ENCODE measurements at places on chromosomes 2 and 18.

- no peak overlapping the region for H3K4me3 ChIP-seq
- H3K27ac ChIP-seq, result no peak overlapping the region
- H3K4me1 ChIP-seq, result no peaks in the 10 kb centered on the region
- H3K36me3 ChIP-seq, result no peaks in the 10 kb centered on the region
These were observed 291.1 kb downstream of the AGPS start for GRCh38 chr2:177683661-177684069.

DNA sequence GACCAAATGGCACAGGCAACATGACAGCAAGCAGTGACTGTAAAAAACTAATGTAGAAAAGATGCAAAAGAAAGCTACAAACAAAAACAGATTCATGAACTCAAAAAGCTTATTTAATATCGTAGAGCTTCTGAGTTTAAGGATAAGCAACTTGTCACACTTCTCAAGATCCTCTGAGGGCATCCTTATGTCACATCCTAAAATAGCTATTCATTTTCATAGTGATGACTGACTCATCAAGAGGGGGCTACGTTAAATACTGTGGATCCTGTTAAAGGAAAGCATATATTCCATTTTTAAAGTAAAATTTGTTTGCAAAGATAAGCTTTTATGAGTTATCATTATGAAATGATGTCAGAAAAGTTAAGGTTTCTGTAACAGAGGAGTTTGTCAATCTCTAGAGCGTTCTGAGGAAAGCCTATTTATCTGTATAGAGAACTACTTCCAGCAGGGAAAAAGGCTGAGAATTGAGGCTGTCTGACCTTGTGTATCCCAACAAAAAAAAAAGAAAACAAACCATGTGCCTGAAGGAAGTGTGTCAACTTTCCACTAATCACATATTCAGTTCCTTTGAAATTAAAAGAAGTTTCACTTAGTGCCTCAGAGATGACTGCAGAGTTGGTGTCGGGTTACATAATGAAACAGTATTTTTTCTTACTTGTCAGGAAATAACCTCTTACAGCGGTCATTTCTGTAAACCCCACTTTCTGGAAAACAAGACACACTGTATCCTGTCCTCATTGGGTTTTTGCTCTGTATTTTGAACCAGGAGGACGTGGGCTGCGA lies 115.5 kb downstream of the ESCO1 start:
- H3K4me3 ChIP-seq, result no peak overlapping the region
- H3K4me1 ChIP-seq, result no peaks in the 10 kb centered on the region
- no peak for DNase-seq
- no peaks in the 10 kb centered on the region for H3K36me3 ChIP-seq
- H3K27ac ChIP-seq, result no peak overlapping the region

- H3K4me3 ChIP-seq, result no peak overlapping the region
- no peaks in the 10 kb centered on the region for H3K36me3 ChIP-seq
- H3K27ac ChIP-seq, result no peak overlapping the region
- peaks cover 7% of the 10 kb centered on the region for H3K27me3 ChIP-seq
- no peak for DNase-seq
- H3K4me1 ChIP-seq, result no peaks in the 10 kb centered on the region
These were observed 23.3 kb upstream of the ARPC2 start for GRCh38 chr2:218193701-218194100.

- H3K4me1 ChIP-seq, result no peaks in the 10 kb centered on the region
- no peaks in the 10 kb centered on the region for H3K36me3 ChIP-seq
- peaks cover 4% of the 10 kb centered on the region for H3K27me3 ChIP-seq
- H3K27ac ChIP-seq, result no peak overlapping the region
These were observed 811.8 kb upstream of the ACVR2A start for GRCh38 chr2:147033044-147033443.

DNA sequence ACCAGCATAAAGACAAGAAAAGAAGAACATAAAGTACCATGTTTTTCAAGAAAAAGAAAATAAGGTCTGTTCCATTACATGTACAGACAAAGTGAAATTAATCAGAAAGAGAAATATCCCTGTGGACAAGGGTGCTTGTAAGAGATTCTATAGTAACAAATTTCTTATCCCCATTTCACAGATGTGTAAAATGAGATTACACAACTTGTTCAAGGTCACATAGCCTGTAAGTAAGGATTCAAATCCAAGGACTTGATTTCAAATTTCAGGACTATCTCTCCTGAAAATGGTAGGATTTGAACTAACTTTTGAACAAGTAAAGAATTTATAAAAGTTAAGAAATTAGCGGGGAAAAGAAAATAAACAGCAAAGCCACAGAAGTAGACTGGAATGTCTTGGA lies 248.2 kb upstream of the SLC39A10 start:
- H3K27ac ChIP-seq, result no peak overlapping the region
- no peak for DNase-seq
- no peaks in the 10 kb centered on the region for H3K36me3 ChIP-seq
- H3K4me3 ChIP-seq, result no peak overlapping the region
- no peaks in the 10 kb centered on the region for H3K27me3 ChIP-seq
- peaks cover 8% of the 10 kb centered on the region for H3K4me1 ChIP-seq

DNA sequence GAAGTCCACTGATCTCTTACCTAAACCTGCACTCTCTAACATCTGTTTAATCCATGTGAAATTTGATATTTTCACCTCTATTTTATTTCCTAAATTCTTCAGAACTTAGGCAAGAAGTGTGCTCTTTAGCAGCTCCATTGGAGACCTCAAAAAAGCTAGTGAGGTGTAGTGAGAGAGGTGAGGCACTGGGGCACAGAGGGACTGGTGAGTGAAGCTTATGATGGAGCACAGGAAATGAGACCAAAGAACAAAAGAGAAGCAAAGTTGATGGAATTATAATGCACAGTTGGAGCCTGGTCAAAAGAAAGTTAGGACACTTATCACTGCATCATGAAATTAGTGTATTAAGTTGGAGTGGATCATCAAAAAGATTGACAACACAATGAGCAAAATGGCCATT lies 1050.7 kb upstream of the NRXN1 start:
- no peak overlapping the region for H3K27ac ChIP-seq
- H3K36me3 ChIP-seq, result no peaks in the 10 kb centered on the region
- H3K27me3 ChIP-seq, result no peaks in the 10 kb centered on the region

DNA sequence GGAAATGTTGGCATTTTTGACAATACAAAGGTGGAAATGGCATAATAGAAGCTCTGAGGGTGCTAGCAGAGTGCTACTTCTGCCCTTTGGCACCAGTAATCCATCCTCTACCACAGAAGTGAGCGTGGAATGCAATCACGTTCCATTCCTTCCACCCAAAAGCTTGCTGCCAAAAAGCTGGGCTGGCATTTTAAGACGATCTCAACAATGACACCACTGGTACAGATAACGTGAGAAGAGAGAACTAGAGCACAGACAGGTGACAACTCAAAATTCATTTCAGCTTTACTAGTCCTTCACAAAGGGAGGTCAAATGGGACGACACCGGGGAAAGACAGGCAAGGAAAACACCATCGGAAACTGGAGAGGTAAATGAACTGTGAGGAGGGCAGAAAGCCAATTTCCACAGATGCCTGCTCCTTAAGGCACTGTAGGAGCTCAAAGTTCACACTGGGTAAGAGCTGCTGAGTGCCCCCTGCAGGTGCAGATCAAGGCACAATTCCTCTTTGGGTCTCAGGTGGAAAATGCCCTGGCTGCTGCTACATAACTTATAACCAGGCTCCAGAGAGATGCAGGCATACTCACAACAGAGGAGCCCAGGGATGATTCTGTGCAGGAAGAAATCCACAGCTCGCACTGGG lies 50.7 kb upstream of the RNU4ATAC start:
- DNase-seq, result no peak
- no peaks in the 10 kb centered on the region for H3K27me3 ChIP-seq
- H3K4me3 ChIP-seq, result no peak overlapping the region
- H3K27ac ChIP-seq, result no peak overlapping the region
- H3K4me1 ChIP-seq, result peaks cover 41% of the 10 kb centered on the region
- no peaks in the 10 kb centered on the region for H3K36me3 ChIP-seq

DNA sequence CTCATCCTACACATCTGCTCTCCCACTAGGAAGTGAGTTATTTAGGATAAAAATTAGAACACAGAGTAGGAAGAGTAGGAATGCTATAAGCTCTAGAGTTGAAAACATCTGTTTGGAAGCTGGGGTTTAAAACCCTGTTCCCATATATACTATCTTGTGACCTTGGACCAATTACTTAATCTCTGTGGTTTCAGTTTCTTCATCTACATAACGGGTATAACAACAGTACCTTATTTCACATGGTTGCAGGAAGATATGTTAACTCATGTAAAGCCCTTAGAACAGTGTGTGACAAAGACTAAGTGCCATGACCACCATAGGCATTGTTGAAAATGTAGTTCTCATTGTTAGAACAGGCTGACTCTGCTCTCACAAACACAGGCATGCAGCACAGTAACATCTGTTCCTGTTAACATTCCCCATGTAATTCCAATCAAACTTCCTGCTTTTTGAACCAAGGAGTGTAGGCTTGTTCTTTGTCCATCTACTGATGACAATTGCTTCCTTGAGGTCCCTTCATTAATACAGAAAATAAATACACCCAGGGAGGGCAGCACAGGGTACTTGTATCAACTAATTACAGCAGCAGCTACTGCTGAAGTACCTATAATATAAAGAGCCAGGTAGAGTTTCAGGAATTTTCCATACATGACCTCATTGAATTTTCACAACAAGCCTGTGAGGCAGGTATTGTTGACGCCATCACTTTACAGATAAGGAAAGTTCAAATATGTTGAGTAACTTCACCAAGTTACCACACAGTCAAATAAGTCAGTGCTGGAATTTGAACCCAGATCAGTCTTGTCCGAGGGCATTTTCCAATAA lies 204.2 kb downstream of the L3MBTL4 start:
- no peaks in the 10 kb centered on the region for H3K36me3 ChIP-seq
- no peaks in the 10 kb centered on the region for H3K27me3 ChIP-seq
- no peaks in the 10 kb centered on the region for H3K4me1 ChIP-seq

DNA sequence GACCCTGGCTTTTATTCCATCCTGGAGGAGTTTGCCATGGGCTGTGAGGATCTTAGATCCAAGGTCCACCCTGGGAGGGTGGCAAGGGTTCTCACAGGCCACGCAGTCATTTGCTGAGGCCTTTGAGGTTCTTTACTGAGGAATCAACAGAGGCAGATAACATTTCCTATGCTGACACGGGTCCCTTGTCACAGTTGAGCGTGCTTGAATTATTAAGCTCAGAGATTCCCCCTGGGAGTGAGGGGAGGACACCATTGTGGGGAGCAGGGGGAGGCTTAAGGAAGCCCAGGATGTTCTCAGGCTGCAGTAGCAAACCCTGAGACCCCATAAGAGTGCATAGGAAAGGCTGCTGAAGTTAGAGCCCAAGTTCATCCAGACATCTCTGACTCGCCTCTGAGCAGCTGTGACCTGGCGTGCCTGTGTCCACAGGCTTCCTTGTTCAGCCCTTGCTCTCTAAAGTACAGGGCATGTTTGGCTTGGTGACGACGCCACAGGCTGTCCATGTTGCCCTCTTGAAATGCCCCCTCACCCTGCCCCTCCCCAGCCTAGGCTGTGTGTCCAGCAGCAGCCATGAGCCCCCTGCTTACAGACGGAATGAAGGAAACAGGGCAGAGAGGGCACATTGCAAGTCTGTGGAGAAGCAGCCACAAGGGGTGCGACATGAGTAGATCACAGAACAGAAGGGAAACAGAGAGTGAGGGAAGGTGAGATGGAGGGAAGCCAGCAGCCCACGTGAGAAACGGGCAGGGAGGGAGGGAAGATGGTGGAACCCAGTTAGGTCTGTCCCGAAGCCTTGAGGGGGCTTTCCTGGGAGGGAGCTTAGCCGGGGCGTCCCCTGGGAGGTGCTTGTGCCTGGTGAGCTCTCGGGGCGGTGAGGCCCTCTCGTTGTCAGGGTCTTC lies 34.0 kb downstream of the NAPG start:
- no peaks in the 10 kb centered on the region for H3K27me3 ChIP-seq
- H3K27ac ChIP-seq, result no peak overlapping the region
- no peak overlapping the region for H3K4me3 ChIP-seq
- peaks cover 14% of the 10 kb centered on the region for H3K4me1 ChIP-seq
- peaks cover 6% of the 10 kb centered on the region for H3K36me3 ChIP-seq

- no peaks in the 10 kb centered on the region for H3K36me3 ChIP-seq
- H3K4me3 ChIP-seq, result no peak overlapping the region
- H3K27ac ChIP-seq, result no peak overlapping the region
- no peaks in the 10 kb centered on the region for H3K27me3 ChIP-seq
- DNase-seq, result no peak
These were observed 206.3 kb downstream of the AFF3 start for GRCh38 chr2:99936065-99936464.

- no peak overlapping the region for H3K4me3 ChIP-seq
- DNase-seq, result no peak
- H3K4me1 ChIP-seq, result no peaks in the 10 kb centered on the region
- peaks cover 34% of the 10 kb centered on the region for H3K27me3 ChIP-seq
- H3K36me3 ChIP-seq, result no peaks in the 10 kb centered on the region
- no peak overlapping the region for H3K27ac ChIP-seq
These were observed 60.0 kb downstream of the TNS1 start for GRCh38 chr2:217942731-217943335.

GRCh38 chr2:86807468-86808275 lies 17.0 kb upstream of the CD8A start:
- peaks cover 17% of the 10 kb centered on the region for H3K27me3 ChIP-seq
- peaks cover 25% of the 10 kb centered on the region for H3K4me1 ChIP-seq
- no peaks in the 10 kb centered on the region for H3K36me3 ChIP-seq
- peak overlapping the region; percentile 87 for H3K4me3 ChIP-seq
- H3K27ac ChIP-seq, result peak overlapping the region; percentile 48

DNA sequence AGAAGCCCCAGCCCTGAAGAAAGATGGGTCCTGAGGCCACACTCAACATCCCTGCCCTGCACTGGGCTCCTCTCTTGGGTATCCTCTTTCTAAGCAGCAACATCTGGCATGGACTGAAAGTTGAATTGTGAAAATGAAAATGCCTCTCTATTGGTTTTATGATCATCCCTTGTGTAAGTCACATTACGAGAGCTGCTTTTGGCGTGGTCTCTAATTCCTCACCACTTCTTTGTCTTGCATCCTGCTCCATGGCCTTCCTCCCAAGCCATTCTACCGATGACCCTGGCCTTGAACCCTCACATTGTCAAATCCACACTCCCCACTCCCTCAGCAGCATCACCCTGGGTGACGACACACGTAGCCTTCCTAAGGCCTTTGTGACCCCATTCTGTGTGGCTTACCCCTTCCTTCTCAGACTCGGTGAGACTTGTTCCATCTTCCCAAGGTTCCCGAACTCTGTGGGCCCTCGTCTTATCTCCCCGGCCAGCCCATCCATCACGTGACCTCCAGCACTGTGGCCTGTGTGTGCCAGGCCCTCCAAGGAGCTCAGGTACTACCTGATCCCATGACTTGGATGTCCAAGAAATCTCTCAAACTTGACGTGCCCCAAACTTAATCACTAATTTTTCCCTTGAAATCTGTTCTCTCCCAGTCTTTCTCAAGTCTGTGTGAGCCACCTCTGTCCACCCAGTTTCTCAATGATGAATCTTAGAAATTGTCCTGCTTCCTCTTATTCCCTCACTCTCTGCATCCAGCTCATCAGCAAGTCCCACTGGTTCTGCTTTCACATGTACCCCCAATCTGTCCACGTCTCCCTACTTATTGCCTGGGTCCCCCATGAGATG lies 194.7 kb upstream of the HS6ST1 start:
- H3K4me3 ChIP-seq, result no peak overlapping the region
- no peak for DNase-seq
- H3K27ac ChIP-seq, result no peak overlapping the region
- H3K4me1 ChIP-seq, result peaks cover 9% of the 10 kb centered on the region

DNA sequence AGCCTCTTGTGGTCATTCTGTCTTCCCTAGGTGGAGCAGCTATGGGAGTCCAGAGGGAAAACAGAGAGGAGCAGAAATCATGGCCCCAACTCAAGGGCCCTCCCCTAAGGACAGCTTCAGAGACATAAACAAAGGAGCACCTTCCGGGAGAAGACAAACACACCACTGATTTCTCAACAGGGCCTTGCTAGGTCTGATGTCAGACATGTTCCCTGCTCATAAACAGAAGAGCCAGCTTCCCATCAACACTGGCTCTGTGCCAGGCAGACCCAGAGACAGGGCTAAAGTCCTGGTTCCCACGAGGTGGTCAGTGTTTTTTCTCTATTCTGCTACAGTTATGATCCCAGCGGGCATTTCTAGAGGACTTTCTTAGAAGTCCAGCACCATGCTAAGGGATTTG lies 19.3 kb downstream of the CXCR2 start:
- no peaks in the 10 kb centered on the region for H3K27me3 ChIP-seq
- no peak for DNase-seq
- H3K27ac ChIP-seq, result no peak overlapping the region
- peaks cover 11% of the 10 kb centered on the region for H3K4me1 ChIP-seq

Data from natural killer cell treated with Interleukin-12 subunit alpha and Interleukin-12 subunit beta and Interleukin-15 and Interleukin-18, amount 100 ng/mL, for 72 hours (primary cell).